ENCODE measurements at places on chromosomes 5 and 9.

GRCh38 chr9:36470643-36471290 lies 70.7 kb upstream of the RNF38 start:
- DNase-seq: no peak

GRCh38 chr9:109846776-109847175 lies 66.8 kb downstream of the PALM2AKAP2 start:
- no peak for DNase-seq

- DNase-seq: no peak
These were observed 199.9 kb downstream of the PCSK5 start for GRCh38 chr9:76090330-76090729.

DNA sequence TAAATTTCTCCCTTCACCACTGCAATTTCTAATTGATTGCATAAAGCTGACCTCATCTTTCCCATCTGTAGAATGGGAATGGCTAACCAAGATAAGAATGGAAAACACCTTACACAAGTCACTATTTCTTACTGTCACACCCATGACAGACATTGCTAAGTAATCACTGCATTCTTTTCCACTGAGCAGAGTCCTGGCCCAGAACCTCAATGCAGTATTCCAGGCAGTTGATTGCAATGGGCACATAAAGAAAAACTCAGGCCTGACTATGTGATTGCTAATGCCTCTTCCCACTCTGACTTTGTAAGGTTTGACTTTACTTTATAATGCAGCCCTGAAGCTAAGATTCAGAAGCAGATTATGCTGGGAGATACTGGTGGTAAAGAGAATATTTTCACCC lies 29.3 kb downstream of the TRIM32 start:
- DNase-seq: no peak

DNA sequence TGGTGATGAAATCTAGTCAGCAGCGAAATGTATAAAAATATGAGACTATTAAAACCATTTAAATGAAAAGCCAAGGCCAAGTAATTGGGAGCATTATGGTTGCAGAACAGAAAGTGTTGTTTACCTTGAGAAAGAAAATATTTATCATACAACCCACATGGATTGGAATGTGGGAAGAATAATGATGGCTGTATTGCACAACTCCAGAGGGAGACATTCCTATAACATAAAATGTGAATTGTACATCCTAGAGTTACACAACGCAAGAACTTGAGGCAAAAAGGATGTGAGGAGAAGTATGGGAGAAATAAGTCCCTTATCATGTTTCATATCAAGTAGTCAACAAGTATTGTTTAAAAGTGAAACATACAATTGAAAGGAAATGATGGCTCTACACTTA lies 1014.0 kb upstream of the SEMA6A start:
- DNase-seq: no peak

- DNase-seq: no peak
These were observed 314.4 kb downstream of the GADD45G start for GRCh38 chr9:89919171-89919681.

DNA sequence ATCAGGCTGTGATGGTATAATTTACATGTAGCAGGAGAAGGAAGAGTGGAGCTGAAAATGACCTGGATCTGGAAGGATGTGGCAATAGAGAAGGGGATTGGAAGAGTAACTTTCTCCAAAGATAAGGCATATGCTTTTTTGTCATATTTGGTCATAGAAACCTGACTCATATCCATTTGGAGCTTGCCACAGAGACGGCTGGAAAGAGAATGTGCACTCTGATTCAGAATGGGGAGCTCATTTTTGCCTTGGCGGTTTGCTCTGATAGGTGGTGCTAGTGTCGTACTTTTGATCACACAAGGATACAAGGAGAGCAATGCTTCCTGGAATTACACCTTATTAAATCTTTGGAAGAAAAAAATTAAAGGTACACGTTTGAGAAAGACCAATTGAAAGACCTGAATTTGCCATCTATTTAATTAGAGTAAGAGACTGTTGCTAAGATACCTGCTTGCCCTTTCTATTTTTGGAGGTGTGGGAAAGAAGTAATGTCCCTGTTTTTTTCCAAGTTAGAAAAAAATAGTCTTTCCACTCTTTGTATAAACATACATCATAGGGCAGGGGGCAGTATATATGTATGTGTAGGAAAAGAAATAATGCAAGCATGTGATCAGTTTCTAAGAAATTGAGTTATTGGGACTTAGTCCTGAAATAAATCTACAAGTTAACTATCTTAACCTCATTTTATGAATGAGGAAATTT lies 5.4 kb downstream of the LSM11 start:
- no peak for DNase-seq

- no peak for DNase-seq
These were observed 65.8 kb downstream of the NSUN2 start for GRCh38 chr5:6567068-6567467.

DNA sequence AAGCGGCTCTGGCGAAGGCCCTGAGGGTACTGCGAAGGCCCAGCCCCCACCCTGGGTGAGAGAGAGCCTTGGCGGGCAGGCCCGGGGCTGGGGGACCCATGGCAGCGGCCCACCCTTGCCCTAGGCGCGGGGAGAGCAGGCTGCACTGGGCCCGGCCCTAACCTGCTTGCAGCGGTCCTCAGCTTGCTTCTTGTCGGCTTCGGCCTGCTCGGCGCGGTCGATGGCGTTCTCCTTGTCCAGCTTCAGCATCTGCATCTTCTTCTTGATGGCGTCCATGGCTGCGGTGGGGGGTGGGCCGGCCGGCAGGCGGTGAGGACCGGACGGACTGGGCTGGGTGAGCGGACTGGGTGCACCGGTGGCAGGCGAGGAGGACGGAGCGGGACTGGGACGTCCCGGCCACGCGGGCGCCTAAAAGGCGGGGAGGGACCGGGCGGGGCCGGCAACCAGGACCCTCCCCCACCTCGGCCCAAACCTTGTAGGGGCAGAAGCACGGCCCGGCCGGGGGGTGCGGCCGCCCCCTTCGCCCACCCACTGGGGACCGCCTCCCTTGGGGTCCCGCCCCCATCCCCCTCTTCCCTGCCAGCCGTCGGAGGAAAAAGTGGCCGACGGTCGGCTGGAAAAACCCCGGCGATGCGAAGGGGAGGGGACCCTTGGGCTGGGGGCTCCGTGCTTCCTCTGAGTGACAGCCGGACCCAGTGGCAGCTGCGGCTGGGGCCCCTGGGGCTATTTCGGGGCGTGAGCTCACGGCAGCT lies at the start of gene TPM2:
Gene TPM2, minus strand, starts transcription at position 384 of the 752 bp plus-strand sequence. Its CDS starts 108 bp downstream, at position 276.
- no peak for DNase-seq

DNA sequence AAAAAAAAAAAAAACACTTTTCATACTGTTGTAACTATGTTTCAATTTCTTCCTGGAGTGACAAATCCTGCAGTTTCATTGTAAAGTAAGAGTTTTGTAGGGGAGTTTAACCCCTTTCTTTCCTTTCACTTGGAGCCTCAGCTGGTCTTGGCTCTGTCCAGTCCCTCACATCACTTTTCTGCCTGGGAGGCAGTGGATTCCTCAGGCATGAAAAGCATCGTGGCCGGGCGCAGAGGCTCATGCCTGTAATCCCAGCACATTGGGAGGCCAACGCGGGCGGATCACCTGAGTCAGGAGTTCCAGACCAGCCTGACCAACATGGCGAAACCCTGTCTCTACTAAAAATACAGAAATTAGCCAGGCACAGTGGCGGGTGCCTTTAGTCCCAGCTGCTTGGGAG lies 45.6 kb upstream of the MYO10 start:
- no peak for DNase-seq

DNA sequence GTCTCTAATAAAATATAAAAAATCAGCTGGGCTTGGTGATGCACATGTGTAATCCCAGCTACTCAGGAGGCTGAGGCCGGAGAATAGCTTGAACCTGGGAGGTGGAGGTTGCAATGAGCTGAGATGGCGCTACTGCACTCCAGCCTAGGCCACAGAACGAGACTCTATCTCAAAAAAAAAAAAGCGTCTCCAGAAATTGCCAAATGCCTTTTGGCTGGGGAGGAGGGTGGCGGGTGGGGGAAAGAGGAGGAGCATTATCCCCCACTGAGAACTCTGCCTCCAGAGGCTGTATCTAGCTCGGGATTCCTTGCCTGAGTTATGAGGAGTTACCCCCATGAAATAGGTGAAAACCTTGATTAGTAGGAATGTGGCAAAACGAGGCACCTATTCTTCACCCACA lies 4.8 kb downstream of the ROPN1L start:
- no peak for DNase-seq

GRCh38 chr9:119368681-119369581 lies at the start of gene BRINP1:
Gene BRINP1, minus strand, starts transcription at chr9:119369435. Its CDS starts 56,080 bp downstream, at chr9:119313355.
- DNase-seq: no peak

GRCh38 chr5:72438141-72438540 lies 69.1 kb downstream of the ZNF366 start:
- DNase-seq: no peak

DNA sequence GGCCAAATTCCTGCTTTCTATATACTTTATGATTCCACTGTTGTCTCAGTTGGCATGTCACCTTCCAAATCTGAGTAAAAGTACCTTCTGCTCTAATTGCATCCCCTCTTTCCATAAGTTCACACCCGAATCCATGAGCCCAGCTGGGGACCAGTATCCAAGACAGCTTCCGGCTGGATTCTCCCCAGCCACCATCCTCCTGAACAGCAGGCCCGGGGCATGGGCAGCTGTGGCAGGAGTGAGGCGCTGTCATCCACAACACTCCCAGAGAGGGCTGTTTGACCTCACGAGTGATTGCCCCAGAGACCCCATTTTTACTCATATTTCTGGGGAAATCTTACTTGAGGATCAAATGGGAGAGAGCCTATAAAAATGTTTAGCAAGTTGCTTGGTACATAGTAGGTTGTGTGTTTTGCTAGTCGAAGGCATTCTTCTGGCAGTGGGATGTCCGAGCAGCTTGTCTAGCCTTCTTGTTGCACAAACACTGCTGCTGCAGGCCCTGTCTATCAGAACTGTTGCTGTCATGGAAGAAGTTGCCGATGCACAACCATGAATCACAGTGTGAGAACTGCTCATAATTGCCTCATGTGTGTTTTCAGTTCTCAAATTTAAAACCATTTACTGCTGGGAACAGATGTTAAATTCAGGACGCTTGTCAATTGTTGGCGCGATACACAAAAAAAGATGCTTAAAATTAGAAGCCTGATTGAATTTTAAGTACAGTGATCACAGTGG lies 93.8 kb downstream of the HSPA4 start:
- no peak for DNase-seq

GRCh38 chr5:142133330-142134206 lies 25.0 kb downstream of the NDFIP1 start:
- DNase-seq: no peak

DNA sequence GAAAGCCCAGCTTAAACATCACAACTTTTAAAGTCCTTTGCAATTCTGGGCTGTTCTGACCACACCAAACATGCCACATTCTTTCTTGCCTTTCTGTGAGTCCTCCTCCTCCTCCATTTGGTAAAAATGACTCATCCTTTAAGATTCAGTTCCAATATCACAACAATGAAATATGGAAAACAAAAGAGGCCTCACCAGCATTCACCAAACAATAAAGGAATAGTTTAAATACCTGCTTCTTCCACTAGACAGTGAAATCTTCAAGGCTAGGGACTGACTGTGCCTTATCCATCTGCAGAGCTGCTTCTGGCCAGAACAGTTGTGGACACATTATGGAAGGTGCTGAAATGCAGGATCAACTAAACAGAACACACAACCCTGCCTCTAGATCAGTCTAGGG lies 36.0 kb downstream of the NR6A1 start:
- DNase-seq: no peak

DNA sequence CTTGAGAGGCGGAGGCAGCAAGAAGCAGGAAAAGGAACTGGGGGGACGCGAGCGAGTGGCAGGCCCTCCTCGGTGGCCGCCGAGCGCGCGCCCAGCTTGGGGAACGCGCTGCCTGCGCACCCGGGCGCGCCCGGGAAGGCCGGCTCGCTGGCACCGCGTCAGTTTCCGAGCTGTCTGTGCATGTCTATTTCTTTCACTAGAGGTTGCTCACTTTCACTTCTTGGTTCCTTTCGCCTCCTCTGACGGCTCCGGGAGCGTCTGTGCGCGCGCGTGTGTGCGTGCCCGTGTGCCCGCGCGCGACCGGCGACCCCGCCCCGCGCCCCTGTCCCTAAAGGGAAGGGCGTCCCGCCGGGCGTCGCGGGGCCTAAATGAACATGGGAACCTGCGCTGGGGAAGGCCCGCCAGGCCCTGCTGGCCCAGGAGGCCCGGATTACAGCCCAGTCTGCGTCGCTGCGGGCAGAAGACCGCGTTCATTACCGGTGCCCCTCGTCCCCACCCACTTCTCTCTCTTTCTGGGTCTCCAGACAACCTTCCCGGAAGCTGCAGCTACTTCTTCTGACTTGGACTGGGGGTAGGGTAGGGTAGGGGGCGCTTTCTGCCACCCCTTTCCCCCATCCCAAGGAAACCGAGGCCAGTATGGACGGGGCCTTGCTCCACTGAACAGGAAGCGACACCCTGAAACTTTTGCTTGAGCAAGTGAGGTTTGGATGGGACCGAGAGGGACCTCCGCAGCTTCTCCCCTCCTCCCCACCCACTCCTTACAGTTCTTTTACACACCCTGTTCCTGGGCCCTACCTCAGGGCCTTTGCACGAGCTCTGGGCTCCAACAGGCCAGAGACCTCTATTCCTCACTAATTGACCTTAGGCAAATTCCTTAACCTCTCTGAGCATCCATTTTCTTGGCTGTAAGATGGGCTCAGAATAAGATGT lies 205.8 kb upstream of the IER5L start:
- DNase-seq: peak; percentile 33

DNA sequence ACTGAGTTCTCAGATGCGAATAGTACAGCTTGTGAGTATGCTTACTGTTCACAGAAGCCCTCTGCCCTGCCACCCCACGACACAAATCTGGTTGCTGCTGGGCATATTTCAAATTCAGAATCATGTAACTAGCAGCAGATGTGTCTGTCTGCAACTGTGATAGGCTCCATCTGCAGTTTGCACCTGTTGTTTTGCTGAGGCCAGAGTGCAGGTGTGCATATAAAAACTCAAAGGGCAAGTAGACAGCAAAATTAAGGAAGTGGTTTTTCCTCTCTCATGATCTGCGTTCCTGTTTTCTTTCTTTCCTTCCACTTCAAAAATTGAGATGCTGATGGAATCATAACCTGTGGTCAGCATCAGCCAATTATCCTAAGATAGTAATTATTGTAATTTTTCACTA lies 1000.5 kb downstream of the PTPRD start:
- no peak for DNase-seq

DNA sequence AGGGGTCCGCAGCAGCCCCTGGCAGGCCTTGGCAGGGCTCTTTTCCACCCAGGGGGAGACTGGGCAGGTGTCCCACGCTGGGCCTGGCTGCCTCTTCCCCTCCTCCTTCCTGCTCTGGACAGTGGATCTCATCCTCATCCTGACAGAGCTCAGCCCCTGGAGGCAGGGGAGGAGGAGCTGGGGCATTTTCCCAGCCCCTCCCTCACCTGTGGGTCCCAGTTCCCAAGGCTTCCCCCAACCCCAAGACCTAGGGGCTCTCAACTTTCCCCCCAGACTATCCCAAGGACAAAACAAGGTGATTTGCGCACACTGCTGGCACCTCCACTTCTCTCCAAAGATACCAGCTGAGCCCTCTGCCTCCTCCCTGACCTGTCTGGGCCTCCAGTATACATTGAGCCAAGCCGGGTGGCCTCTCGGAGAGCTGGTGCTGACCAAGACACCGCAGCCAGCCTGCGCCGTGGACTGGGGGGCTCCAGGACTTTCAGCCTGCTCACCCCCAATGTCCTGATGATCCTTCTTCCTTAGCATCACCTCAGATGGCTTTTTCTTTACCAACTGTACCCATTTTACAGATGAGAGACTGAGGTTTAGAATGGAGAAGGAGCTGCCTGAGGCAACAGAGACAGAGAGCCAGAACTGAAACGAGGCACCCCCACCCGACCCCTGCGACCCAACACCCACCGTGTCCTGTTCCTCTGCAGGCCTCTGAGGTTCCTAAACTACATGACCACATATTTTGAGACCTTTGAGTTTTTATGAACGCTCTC lies 126.6 kb downstream of the BARX1 start:
- no peak for DNase-seq

Measured in esophagus squamous epithelium (tissue), 5 donors.